ENCODE measurements at places on chromosomes 4 and X.

GRCh38 chr4:5916229-5916628 lies 23.3 kb upstream of the CRMP1 start:
- no peak for DNase-seq

DNA sequence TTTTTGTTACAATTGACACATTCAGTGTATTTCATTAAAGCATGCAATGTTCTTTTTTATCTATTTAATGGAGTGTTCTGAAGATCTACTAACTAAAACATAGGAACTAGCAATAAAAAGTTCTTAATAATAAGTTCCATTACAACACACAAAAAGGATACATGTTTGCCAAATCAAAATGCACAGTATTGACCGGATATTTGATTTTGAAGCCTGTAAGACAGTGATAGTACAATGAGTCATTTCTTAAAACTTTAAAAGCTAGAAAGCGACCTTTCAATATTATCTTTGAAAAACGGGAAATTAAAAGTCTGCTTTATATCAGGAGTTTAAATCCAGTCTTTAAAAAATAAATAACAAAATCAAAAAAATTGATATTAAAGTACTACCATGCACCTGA lies 2.4 kb upstream of the PRDM5 start:
- DNase-seq: no peak

- peak; percentile 97 for DNase-seq
Observed at GRCh38 chr4:7904952-7905915, 34.4 kb downstream of the AFAP1 start.

DNA sequence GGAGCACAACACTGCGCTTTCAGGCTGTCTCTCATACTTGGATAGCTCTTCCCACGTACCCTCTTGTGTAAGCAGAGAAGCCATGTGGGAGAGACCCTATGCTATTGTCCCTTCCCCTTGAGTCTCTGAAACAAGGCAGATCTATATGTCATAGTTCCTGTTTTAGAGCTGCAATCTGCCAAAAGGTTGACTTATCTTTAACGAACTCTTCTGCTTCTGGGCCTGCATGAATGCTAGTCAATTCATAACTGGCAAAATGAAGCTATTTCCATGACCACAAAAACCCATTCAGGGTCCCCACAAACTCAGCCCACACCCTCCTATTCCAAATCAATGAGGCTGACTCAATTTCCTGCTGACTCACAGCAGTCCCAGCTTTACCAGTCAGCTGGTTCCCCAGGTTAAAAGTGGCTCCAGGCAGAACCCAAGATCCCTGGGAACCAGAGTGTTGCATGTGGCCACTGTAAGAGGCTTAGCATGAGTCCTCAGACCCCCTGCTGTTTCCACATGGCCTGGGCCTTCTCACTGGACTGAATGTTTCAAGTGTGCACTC lies 25.3 kb upstream of the SOD3 start:
- DNase-seq: peak; percentile 97

DNA sequence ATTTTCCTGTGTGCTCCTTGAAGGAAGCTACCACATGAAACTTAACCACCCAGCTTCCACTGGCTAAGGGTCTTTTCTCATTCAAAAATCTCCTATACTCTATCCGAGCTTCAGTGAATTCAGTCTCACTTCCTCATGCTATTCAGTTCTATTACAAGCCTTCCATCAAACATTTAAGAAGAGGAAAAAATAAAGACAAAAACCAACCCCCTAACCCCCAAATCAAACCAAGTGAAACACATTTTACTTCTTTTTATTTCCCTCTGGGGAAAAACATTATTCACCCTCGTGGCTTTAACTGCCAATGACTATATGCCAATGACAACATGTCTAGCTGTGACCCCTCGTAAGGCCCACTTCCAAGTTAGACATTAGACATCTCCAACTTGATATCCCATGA lies 16.2 kb upstream of the WDR19 start:
- no peak for DNase-seq

DNA sequence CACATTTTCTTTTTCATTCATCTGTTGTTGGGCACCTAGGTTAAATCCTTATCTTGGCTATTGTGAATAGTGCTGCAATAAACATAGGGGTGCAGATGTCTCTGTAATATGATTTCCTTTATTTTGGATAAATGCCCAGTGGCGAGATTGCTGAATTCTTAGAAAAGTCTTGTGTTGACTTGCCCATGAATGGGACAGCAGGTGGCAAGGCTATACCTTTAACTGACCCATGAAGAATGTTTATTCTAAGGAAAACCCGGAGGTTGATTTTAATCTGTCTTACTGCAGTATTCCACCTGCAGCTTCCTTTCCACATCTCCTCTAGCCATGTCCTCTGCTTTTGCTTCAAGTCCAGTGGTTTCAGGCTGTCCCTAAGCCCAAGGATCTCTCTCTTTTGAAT lies 220.6 kb downstream of the SNCA start:
- no peak for DNase-seq

DNA sequence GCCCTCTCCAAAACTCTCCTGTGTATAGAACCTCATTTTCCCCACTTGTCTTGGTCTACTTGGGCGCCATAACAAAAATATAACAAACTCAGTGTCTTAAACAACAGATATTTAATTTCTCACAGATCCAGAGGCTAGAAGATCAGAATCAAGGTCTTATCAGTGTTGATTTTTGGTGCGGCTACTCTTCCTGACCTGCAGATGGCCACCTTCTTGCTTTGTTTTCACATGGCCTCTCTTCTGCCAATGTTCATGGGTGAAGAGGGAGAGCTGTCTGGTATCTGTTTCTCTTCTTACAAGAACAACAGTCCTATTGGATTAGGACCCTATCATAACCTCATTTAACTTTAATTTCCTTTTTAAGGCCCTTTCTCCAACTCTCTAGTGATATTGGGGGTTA lies 177.3 kb downstream of the PABPC4L start:
- DNase-seq: peak; percentile 42

- no peak for DNase-seq
Observed at GRCh38 chr4:66829310-66829709, 716.0 kb downstream of the CENPC start.

DNA sequence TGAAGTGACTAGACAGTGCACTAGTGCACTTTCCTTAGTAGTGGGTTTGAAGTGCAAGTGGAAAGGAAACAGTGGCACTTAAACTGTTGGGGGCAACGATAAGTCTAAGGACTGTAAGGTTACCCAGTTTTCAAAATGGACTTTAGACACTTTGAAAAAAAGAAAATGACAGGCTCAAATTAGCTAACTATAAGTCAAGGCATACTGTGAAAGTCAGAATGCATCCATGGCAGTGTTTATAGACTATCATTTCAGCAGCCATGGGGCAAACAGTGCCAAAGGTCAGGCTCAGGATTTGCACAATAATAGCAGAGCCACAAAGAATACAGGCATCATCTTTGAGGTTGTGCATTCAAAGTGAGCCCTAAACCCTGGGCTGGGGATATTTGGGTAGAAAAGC lies 104.4 kb downstream of the CXCL13 start:
- DNase-seq: no peak

- DNase-seq: no peak
Observed at GRCh38 chr4:40559585-40560465, 69.8 kb downstream of the RBM47 start.

DNA sequence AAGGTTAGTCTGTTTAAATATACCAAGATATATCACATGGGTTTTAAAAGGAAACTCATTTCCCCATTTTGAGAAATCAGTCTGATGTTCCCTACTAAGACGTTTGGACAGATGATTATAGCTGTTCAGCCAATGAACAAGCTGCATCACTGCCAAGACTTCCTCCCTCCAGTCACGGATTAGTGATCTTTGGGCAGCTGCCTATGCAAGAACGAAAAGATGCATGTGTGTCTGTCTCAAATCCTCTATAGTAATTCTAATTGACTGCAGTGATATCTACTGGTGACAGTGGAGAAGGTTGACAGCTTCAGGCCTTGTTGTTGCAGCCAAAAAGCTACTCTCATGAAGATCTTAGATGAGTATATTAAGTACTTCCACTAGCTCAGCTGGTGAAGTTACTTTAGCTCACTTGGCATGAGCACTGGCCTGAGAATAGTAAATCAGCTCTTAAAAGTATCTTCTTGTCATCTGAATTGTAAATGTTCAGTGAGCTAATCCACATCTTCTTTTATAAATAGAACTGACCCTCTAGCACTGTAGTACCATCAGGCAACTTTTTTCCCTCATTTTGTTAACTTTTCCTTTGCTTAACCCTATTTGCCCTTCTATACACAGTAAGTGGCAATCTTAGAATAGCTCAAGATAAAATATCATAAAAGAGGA lies 134.5 kb upstream of the PCDH10 start:
- no peak for DNase-seq

DNA sequence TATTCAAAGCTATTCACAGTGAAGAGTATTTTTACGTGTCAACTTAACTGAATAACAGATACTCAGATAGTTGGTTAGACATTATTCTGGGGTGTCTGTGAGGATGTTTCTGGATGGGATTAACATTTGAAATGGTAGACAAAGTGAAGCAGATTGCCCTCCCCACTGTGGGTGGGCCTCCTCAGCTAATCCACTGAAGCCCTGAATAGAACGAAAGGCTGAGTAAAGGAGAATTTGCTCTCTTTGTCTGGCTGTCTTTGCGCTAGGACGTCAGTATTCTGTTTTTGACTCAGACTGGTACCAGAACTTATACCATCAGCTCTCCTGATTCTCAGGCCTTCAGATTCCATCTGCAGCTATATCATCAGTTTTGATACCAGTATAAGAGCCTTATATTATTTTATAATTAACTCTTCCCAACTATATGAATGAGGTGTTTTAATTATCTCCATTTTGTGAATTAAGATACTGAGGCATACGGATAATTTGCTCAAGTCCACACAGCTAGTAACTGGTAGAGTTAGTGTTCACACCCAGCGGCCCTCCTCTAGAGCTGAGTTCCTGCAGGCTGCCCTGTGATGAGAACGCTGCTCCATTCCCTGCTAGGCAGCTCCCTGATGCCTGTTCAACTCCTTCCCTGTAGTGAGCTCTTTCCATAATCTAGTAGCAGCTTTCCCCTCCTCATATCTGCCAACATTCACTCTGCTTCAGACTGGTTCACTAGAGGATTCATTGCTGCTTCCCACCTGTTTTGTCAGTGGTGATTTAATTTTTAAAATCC lies 87.5 kb downstream of the RBM46 start:
- DNase-seq: no peak

DNA sequence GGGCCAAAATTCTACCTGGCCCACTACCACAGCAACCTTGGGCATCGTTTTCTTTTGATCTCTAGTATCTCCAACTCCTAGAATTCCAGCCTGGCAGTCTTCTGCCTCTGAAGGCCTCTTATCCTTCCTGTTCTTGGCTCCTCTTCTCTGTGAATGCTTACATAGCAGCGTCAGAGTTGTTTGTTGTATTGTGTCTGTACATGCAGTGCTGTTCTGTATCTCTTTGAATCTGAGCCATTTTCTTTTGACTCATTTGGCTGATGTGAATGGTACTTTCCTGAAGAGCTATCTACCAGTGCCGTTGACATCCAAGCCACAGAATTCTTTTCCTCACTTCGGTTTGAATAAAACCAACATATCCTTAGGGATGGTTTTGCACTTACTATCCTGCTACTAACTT lies 79.2 kb downstream of the TMEM164 start:
- DNase-seq: peak; percentile 81

- DNase-seq: peak; percentile 32
Observed at GRCh38 chr4:127214931-127215330, 417.8 kb upstream of the INTU start.

GRCh38 chr4:127103681-127104115 lies 529.1 kb upstream of the INTU start:
- DNase-seq: no peak

DNA sequence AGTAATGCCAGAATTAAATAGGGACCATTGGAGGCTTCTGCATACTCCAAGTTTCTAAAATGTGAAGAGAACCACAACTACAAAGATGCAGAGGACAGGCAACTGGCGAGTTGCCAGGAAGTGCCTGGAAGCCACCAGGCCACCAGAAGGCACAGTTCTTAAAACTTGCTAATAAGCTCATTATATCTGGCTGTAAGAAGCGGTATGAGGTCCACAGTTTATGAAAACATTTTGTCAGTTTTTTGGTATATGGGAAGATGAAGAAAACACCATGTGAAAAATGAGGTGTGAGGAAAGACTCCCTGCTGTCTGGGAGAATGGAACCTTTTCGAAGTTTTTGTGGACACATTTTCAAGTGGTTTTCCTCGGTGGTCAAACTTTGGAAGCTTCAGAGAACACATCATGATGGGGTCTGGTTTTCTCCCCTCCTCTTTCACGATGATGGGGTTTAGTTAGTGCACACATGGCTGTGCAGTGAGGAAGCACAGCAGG lies 202.7 kb downstream of the NR3C2 start:
- DNase-seq: no peak

DNA sequence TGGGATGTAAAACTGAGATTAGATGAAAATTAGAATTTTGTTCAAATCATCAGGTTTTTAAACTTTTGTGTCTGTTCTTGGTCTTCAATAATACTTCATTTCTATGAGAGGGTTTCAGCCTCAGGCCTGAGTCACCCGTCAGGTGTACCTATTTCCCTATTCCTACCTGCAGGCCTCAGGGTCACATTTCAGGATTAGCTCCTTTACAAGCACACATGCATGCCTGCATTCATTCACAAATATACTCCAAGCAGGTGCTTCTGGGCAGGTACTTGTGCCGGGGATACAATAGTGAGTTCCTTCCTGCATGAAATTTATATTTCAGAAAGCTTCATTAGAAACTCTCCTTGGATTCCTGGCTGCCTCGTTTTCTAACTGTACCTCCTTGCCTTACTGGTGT lies 114.9 kb downstream of the SHISA3 start:
- no peak for DNase-seq

- DNase-seq: no peak
Observed at GRCh38 chr4:8702020-8702495, 109.5 kb downstream of the CPZ start.

DNA sequence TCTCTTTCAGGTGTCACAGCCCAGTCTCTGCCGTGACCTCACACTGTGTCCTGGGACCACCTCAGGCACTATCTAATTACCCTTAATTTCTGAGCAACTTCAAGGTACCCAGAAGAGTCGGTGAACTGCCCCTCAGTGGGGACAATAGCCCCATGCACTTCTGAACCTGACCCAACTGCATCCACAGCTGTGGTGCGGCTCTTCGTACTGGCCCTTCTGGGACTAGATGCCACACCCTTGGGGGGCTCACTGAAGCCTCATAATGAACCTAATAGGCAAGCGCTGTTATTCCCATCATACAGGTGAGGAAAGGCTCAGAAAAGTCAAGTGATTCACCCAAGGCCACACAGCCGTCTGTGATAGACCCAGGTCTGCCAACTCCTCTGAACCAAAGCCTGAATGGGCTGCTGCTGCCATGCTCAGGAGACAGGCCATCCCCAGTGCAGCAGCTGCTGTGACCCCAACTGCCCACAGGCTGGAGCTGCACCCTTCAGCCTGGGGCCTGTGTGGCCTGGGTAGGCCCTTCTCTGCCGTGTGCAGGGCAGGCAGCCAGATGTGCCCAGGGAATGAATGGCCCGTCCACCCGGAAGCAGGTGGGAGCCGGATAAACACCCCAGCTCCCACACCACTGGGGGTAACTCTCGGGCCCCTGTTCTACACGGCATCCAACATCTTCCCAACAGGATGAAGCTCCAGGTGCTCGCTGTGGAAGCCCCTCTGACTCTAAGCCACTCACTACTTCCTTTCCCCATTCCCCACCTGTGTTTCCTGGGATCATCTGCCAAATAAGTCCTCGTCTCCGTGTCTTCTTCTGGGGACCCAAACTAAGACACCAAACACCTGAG lies 35.9 kb downstream of the HMX1 start:
- DNase-seq: no peak

All from fibroblast of upper back skin (primary cell).